ENCODE measurements at places on chromosomes 4 and X. TPM values are rescaled to one million over a fixed set of nuclear protein-coding genes. Genes with fewer than 3 reads are reported as not detected.

- no peak overlapping the region for H3K27ac ChIP-seq
- no peak for DNase-seq
- H3K36me3 ChIP-seq = no peaks in the 10 kb centered on the region
- H3K27me3 ChIP-seq = no peaks in the 10 kb centered on the region
- no peaks in the 10 kb centered on the region for H3K4me1 ChIP-seq
Observed at GRCh38 chrX:36510736-36511135, 497.4 kb upstream of the FAM47C start.

GRCh38 chrX:130125091-130125874 lies 15.0 kb upstream of the ELF4 start:
- H3K36me3 ChIP-seq = peaks cover 26% of the 10 kb centered on the region
- no peak overlapping the region for H3K4me3 ChIP-seq
- DNase-seq = no peak

DNA sequence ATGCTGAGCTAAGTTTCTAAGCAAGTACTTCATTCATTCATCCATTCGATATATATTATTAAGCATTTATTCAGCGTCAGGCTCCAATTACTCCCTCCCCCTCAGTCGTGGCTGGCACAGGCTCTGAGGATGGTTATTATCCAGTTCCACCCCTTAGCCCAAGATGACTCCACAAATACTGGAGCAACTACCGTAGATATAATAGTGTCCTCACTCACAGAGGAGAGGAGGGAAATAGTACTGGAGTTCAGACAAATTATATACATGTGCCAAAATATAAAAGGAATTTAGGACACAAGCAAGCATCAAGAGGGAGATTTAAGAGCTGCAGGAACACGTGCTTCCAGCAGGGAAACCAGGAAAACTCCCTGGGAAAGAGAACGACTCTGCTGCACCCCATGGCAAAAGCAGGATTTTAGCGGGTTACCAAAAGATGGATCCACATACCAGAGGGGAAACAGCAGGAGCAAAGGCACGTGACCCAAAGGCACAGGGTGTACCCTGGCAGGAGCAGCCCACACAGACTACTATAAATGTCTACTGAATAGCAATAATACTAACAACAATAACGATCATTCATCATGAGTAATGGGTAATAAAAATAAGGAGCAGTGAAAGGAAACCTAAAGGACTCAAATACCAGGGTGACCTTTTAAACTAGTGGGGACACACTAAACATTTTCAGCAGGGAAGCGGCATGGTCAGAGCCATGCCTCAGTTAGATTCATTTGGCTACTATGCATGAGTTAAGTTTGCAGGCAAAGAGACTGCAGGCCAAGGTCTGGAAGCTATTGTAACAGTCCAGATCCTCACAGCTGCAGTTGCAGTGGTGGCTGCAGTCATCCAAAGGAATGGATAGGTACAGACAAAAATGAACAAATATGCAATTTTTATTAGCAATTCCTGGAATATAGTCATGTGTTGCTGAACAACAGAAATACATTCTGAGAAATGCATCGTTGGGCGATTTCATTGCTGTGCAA lies 153.7 kb downstream of the APBB2 start:
- H3K36me3 ChIP-seq = no peaks in the 10 kb centered on the region
- H3K27me3 ChIP-seq = no peaks in the 10 kb centered on the region
- no peak overlapping the region for H3K4me3 ChIP-seq

DNA sequence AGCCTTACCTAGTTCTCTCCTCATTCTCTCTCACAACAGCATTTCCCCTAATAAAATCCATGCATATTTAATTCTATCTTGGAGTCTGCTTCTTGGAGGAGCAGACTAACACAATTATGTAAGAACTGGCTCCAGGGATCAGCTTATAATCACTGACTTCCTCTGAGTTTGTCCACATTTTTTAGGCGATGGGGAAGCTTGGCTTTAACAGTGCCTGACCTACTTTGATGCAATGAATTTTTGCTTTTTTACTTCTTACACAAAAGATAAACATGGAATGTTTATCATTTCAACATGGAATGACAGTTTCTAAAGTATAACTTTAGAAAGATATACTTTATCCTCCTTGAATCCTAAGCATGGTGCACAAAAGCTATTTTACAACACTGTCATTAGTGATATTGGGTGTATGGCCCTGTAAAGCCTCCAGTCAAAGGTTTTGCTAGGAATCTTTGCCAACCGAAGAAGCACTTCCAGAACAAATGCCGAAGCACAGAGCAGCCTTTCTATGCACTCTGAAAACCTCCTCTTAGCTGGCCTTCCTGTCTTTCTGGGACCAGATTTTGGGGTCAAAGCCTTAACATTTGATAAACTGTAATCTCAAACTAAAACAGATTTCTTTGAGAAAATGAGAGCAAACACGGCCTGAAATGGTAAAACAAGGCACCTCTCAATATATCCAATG lies 736 bp downstream of the BDH2 start:
- no peaks in the 10 kb centered on the region for H3K27me3 ChIP-seq
- H3K36me3 ChIP-seq = peaks cover 2% of the 10 kb centered on the region
- peaks cover 22% of the 10 kb centered on the region for H3K4me1 ChIP-seq
- peak; percentile 42 for DNase-seq
- H3K27ac ChIP-seq = peak overlapping the region; percentile 70

DNA sequence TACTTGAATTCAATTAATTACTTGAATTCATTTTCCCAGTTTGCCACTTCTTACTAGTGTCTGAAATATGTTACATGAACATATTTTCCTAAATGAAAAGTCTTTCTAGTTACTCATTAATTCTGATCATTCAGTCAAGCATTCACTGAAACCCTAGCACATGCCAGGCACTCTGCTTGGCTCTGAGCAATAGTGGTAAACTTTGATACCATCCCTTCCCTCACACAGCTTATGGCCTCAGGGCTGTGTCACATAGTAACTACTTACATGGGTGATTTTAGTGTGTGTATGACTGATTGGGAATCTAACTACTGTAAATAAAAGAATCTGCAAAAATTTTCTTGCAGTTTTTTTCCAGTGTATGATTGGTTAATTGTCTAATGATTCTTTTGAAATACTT lies 32.7 kb downstream of the METAP1 start:
- peaks cover 38% of the 10 kb centered on the region for H3K4me1 ChIP-seq
- H3K27me3 ChIP-seq = no peaks in the 10 kb centered on the region
- H3K36me3 ChIP-seq = no peaks in the 10 kb centered on the region
- DNase-seq = peak; percentile 54
- peak overlapping the region; percentile 82 for H3K27ac ChIP-seq

GRCh38 chr4:15194520-15194919 lies 192.2 kb downstream of the CPEB2 start:
- no peak overlapping the region for H3K27ac ChIP-seq
- no peak overlapping the region for H3K4me3 ChIP-seq
- DNase-seq = no peak
- peaks cover 3% of the 10 kb centered on the region for H3K27me3 ChIP-seq

DNA sequence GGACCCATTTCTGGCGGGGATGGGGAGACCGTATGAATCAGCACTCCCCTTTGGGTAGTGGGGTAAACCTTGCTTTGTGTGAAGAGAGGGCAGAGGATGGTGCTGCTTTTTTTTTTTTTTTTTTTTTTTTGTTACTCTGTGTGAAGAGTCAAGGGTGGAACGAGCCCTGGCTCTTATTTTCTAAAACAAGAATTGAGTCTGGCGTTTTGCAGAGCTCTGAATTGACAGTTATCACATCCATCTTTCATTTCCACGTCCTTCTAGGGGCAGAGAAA lies 1.2 kb downstream of the SLAIN2 start:
- no peaks in the 10 kb centered on the region for H3K36me3 ChIP-seq
- no peak for DNase-seq
- no peaks in the 10 kb centered on the region for H3K27me3 ChIP-seq

DNA sequence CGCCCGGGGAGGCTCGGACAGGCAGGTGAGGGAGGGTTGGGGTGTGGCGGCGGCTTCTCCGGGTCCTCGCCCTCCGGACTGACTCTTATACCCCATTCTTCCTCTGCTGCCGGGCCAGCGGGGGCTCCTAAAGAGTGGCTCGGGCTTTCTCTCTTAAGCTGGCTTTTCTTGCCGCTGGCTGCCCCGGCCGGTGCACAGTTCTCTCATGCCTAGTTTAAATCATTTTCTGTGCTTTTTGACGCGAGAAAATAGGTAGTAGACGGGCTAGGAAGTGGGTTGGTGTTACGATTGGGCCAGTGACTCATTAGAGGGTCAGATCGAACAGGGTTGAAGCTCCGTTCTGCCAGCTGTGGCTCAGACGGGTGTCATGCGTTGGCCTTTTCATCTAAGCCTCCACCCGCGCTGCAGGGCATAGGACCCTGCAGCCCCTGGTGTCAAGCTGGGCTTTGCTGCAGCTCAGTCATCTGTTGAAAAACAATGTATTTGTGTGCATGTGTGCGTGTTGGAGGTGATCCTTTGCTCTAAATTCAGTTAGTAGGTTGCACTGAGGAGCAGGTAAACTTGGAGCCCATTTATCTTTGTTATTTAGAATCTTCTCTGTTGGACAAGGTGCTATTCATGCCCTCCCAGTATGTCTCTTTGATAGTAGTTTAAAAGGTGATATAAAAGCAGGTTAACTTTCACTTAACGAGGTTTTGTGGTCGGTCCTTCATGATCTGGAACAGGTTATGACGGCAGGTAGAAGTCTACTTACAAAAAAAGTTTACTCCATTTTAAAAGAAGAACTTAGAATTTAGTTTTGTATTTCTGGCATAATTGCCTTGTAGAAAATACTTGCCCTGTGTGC lies 802 bp downstream of the BMP2K start:
- H3K27me3 ChIP-seq = no peaks in the 10 kb centered on the region
- peak overlapping the region; percentile 96 for H3K27ac ChIP-seq
- H3K4me1 ChIP-seq = peaks cover 15% of the 10 kb centered on the region
- peak; percentile 30 for DNase-seq
- peak overlapping the region; percentile 92 for H3K4me3 ChIP-seq

GRCh38 chrX:30831082-30831481 lies 58.0 kb downstream of the TAB3 start:
- no peak overlapping the region for H3K4me3 ChIP-seq
- H3K27me3 ChIP-seq = no peaks in the 10 kb centered on the region
- no peak overlapping the region for H3K27ac ChIP-seq
- H3K4me1 ChIP-seq = peaks cover 8% of the 10 kb centered on the region
- no peak for DNase-seq

GRCh38 chrX:102745857-102746584 lies 25.5 kb downstream of the GPRASP3 start:
- no peak for DNase-seq
- peak overlapping the region; percentile 59 for H3K4me3 ChIP-seq
- H3K36me3 ChIP-seq = no peaks in the 10 kb centered on the region
- H3K4me1 ChIP-seq = no peaks in the 10 kb centered on the region
- no peaks in the 10 kb centered on the region for H3K27me3 ChIP-seq

The AR gene
- polyA plus RNA-seq = 0.45 TPM

The SMIM31 gene
- polyA plus RNA-seq = 23.4 TPM

The SCRG1 gene
- polyA plus RNA-seq = 1.0 TPM

The CD40LG gene
- polyA plus RNA-seq = 0.81 TPM
